ENCODE measurements at places on chromosomes 1 and 21.

DNA sequence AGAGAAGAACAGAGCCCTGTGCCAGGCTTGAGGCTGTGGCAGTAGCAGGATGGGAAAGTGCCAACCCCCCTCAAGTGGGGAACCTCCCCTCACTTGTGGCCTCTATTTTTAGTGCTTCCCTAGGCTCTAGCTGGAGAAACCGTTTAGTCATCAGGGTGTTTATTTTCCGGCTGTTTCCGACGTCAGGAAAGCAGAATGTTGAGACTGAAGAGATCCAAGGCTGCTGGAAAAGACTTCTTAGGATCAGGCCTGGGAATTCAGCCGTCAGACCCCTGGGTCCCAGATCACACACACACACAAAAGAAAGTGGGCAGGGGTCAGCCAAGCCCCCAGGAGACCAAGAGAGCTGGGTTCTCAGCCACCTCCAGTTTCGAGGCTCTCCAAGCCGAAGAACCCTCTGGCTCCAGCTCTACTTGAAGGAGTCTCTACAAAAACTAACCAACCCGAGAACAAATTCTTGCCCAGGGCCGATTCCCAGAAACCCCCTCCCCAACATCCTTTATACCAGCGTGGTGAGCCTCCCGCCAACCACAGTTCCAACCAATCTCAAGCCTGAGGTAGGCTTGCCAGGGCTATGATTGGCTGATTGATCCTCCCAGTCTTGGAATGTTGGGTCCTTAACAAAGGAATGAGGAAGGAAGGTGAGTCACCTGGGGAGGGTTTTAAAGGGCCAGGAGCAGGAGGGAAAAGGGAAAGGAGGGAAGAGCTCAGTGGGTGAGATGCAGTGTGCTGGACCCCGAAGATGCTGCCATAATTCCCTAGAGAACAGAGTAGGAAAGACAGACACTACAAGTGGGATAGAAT, 2.5 kb upstream of the MEF2D start:
- no peak for DNase-seq

- no peak for DNase-seq
Observed at GRCh38 chr1:229093609-229094336, 177.1 kb upstream of the RAB4A start.

DNA sequence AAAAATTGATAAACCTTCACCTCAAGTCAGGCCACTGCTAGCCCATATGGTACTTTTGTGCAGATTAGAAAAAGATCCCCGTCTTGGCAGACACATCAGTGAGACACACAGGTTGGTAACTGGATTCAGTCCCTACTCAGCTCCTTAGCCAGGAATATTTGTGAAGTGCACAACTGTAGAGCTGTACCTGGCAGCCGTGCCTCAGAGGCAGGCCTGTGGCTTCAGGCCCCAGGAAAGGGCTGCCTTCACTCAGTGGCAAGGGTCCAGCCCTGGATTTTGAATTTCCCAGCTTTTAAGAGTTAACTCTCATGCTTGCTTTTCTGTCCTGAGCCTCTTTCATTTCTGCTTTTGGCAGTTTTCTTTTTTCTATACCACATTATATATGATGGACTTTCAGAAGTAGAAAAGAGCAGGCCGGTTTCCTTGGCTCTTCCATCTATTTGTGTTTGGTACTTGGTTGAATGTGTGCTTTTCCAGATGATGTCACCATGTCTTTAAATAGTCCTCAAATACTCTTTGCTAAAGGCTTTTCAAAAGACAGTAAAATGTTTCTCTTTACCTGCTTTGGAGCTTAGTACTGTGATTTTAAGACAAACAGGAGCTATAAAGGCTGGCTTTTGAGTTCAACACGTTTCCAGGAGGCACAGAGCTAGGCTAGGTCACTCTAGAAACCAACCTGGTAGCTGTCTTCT, 186.6 kb downstream of the AK5 start:
- DNase-seq: no peak

DNA sequence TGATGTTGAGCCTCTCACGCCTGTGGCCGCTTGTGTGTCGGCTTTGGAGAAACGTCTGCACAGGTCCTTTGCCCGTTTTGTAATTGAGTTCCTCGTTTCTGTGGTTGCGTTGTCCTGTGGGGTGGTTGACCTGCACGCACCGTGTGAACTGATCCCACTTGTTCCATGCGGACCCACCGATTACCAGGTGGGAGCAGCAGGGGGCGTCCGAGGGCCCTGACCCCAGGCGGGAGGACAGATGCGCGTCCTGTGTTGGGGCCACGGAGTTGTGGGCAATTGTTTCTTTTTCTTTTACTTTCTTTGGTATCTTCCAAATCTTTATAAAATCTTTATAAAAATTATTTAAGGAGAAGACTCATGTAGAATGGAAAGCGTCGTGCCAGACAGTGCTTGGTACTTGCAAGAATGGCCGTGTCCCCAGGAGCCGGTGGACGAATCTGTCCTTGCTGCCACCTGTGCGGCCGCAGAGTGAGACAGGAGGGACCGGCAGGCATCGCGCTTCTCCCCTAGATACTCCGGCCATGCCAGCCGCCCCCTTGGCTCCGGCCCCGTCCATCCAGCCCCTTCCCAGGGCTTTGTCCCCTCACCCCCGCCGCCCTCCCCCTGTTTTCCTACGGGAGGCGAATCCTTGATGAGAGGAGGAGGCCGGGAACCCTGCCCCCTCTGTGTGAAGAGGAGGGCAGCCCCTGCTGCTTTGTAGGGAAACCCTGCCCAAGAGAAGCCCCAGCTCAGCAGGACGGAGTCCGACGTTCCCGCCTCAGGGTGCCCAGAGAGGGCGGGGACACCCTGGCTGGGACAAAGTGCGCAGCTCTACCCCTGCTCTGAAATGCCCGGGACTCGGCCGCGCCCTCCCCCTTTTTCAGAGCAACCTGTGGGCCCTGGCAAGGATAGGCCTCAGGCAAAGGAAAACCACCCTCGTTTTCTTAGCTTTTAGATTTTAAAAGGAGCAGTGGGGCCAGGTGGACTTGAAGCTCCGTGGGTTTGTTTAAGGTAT, 41.7 kb downstream of the PRKCZ start:
- DNase-seq: peak; percentile 15

GRCh38 chr1:237788069-237788468, 102.7 kb downstream of the ZP4 start:
- no peak for DNase-seq

- no peak for DNase-seq
Observed at GRCh38 chr1:90621986-90622385, 95.1 kb downstream of the BARHL2 start.

- no peak for DNase-seq
Observed at GRCh38 chr1:223326776-223327175, 37.2 kb downstream of the SUSD4 start.

DNA sequence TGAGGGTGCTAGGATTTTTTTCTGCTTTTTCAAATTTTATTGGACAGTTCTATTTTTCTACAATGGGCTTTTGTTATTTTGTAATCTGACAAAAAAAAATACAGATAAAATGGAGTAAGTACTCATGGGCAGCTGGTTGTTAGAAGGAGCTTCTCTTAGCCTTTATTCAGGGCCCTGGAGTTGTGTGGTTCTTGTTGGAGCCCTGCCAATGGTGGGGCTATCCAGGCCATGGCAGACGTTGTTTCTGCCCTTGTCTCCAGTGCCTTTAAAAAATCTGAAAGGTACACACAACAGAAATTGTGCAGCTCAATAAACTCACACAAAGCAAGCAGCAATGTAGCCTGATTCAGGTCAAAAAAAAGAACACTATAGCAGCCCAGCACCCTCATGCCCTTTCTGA, 153.5 kb upstream of the GALNT2 start:
- no peak for DNase-seq

GRCh38 chr1:109256085-109256484, 6.7 kb downstream of the CELSR2 start:
- DNase-seq: no peak

DNA sequence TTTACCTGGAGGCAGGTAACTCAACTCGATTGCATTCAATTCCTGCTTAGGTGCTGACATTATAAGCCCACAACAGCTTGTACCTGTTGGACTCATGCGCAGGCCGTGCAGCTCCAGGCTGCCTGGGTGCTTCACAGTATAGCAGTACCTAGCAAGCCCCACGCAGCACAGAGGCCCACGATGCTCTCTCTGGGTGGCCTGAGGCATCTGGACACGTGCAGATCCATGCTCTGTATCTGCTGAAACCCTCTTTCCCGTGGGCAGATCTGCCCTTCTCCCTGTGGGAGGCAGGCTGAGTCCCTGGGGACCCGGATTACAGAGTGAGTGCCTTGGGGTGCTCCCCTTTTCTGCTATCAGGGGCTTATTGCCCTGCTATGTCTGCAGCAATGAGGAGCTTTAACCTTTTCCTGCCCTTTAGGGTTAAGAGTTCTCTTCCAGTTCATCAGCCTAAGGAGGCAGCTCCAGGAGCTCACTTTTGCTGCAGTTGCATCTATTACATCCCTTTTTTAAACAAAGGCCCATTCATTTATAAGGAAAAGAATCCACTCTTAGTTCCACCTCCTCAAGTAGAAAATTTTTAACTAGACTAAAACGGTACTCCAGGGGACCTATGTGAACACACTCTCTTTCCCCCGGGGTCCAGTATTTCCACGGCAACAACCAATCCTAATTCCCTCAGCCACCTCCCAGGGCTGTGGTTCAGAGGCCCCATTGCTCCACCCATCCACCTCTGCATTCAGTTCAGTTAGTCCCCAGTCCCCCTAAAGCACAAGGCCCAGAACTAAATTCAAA, 19.3 kb downstream of the ITPKB start:
- no peak for DNase-seq

- DNase-seq: no peak
Observed at GRCh38 chr1:171422511-171422910, 62.8 kb upstream of the PRRC2C start.

DNA sequence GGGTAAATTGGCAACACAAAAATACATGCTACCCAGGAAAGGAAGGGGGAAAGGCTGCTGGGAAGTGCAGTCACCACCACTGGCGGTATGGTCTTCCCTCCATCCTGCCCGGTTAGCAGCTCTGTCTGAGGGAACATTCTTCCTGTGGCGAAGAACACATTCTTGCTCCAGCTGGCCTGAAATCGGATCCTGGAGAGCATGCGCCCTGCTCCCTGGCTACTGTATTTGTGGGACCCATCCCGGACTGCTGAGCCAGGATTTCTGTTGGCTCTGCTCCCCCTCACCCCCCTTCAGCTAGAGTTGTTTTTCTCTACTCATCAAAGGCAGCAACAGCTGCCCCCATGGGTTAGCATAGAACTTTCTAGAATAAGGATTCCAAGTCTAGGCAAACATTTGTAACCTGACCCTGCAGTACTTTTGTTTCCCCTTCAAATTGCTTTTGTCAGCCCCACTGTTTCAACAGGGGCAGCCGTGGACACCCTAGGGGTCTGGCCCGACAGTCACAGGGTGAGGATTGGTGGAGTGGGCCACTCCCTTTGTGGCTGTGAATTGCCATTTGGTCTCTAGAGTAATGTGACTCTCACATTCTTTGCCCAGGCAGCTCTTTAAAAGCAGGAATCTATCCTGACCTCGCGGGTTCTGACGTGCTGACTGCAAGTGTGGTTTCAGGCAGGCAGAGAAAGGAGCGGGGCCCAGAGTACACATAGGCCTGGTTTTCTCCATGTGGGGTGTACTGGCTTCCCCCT, 157.7 kb downstream of the TOMM20 start:
- DNase-seq: no peak

- DNase-seq: no peak
Observed at GRCh38 chr1:11340233-11340632, 67.2 kb downstream of the UBIAD1 start.

DNA sequence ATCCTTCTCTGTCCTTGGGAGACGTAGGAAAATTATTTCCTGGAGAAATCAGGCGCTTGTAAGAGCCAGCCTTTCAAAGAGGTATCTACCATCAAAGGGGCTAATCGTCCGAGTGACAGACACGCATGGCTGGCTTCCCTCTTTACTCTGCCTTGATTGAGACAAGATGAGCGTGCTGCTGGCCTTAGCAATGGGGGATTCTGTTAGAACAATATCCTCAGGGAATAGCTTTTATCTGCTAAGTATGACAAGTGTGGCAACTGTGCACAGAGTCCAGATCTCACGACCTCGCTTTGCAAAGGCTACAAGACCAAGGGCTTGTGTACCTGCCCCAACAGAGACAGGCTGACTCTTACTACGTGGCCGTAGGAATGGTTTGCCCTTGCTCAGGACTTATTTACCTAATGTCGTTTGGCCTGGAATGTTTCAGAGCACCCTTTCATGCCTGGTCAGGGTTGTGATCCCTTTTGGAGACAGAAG, 417.1 kb downstream of the KIF26B start:
- no peak for DNase-seq

DNA sequence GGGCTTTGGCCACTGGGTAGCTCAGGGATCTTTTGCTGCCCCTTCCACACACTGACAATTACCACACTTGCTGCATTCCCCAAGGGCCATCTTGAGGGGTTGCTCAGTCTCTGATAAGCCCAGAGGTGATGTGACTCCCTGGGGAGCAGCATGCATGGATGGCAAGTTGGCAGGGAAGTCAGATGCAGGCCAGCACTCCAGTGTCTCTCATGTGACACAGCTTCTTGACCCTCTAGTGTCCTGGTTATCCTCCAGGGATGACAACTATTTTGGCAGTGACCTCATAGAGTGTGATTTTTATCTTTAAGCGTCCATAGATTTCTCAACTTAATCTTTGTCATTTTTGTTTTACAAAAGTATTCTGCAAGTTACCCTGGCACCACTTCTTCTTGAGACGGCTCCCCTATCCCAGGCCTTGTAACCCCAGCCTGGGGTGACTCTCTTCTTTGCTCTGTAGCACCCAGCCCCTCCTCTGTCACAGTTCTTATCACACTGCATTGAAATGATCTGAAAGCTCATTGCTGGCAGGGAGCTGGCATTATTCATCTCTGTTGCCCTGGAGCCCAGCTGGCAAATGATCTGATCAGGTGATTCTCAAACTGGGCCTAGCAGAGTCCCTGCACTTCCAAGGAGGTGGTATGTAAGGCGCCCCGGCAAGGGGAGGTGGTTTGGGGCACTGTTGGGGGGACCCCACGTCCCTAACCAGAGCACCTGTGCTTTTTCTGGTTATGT, 72.6 kb downstream of the TENT5C start:
- no peak for DNase-seq

- no peak for DNase-seq
Observed at GRCh38 chr1:54882519-54882918, 4.5 kb downstream of the DHCR24 start.

GRCh38 chr1:181083842-181084605, 4.5 kb upstream of the IER5 start:
- DNase-seq: peak; percentile 32

DNA sequence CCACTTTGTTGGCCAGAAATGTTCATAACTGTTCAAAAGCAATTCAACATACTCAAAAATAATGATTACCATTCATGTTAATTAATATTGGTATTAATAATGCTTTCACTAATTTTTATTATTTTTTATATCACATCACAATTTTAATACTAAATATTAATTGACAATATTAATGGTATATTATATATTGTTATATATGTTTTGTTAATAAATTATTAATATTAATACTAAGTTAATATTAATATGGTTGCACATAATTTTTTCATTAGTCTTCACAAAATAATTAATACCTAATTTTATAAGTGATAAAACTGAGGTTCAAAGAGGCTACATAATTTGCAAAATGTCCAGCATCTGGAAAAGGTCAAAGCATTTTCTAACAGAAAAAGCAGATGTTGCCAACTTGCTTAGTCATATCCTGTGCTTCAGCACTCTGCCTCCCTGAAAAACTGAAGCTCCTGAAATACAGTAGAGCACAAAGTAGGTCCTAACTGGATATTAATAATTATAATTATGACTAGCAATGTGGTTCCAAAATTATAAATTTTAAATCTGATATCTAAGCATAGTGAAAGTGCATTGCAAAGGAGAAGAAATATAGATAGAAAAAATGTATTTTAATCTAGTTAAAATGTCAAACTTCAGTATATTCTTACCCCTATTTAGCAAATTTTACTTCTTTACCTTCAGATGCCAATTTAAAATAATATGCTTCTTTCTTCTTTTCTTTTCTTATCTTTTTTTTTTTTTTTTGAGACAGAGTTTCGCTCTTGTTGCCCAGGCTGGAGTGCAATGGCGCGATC, 123.2 kb upstream of the TNFSF4 start:
- DNase-seq: no peak

- no peak for DNase-seq
Observed at GRCh38 chr1:155125511-155125945, 2.1 kb upstream of the EFNA1 start.

Data from stimulated activated CD4-positive, alpha-beta T cell treated with anti-CD3 and anti-CD28 coated beads, TNF-alpha, amount 100 ng/mL, for 24 hours (primary cell).